ENCODE measurements at places on chromosomes 3 and 15. TPM values are rescaled to one million over a fixed set of nuclear protein-coding genes. Genes with fewer than 3 reads are reported as not detected.

The ARPP21 gene
- not detected for total RNA-seq

The CFAP100 gene
- total RNA-seq, result not detected

The RASL12 gene
- not detected for total RNA-seq

The ADGRG7 gene
- total RNA-seq, result not detected

The ALPK3 gene
- 0.54 TPM for total RNA-seq

DNA sequence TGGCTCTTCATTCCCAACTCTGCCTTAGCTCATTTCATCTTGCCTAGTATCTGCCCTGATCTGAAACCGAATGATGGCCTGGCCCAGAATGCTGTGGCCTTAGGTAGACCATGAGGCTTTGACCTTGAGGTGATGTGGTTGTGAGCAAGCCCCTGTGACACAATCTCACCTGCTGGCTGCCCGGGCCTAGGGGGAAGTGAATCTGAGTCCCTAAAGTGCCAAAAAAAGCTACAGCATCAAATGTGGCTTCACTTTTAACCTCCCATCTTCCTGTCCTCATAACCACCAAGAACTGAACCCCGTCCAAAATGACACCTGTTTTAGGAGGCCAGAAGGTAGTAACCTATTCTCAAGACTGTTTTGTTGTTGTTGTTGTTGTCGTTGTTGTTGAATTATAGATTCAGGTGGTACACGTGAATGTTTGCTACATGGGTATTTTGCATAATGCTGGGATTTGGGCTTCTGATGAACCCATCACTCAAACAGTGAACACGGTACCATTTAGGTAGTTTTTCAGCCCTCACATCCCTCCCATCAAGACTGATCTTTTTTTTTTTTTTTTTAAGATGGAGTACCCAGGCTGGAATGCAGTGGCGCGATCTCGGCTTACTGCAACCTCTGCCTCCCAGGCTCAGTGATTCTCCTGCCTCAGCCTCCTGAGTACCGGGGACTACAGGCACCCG, 54.6 kb downstream of the MCCC1 start:
- DNase-seq, result no peak

DNA sequence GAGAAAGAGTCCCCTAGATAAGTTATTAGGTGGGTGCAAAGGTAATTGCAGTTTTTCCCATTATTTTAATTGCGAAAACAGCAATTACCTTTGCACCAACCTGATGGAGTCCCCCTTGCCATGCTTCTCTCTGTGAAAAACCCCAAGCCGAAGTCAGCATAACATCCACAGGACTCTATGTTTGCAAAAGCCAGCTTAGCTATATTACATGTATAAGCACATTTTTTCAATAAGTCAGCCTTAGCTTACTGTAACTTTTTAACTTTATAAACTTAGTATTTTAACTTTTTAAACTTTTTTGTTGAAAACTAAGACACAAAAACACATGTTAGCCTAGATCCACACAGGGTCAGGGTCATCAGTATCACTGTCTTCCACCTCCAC, 21.4 kb upstream of the MUC20 start:
- DNase-seq, result no peak

- no peak for DNase-seq
Observed at GRCh38 chr3:141292356-141293058, 60.9 kb downstream of the PXYLP1 start.

GRCh38 chr15:40762919-40763800, 708 bp upstream of the GCHFR start:
- peak; percentile 47 for DNase-seq

- no peak for DNase-seq
Observed at GRCh38 chr15:67080118-67080899, 14.9 kb downstream of the SMAD3 start.

GRCh38 chr3:53044371-53044710, 1.5 kb downstream of the SFMBT1 start:
- no peak for DNase-seq

DNA sequence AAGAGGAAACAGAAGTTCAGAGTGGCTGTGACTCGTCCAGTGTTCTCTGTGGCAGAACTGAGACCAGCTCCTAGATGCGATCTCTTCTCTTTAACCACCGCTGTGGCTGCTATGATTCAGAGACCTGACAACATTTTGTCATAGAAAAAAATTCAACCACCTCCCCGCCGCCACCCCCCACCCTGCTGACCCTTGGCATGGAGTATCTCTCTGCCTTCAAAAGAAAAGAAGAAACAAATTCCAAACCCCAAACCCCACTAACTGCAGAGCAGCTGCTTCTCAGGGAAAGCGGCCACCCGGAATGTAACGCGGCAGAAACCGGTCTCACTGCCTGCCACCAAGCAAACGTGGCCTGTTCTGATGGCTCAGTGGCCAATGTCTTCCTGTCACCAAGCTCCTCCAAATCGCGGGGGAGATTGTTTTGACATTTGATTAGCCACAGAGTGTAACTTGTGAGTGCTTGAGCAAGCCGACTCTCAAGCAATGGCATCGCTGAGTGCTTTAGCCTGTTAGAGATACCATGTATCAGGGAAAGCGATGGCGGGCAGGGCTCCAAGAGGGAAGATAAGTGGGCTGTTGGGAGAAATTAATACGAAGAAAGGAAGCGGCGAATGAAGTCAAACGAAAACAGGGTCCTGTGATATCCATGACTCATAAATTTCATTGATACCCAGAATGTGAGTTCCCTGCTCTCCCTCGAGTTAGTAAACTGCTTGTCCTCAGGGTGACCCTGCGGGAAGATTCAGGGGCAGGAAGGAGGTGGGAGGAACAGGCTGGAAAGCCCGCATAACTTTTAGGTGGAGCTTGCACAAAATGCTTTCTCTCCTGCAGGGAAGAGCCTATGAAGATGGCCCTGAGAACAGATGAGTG, 44.8 kb upstream of the TLE3 start:
- DNase-seq, result peak; percentile 62

DNA sequence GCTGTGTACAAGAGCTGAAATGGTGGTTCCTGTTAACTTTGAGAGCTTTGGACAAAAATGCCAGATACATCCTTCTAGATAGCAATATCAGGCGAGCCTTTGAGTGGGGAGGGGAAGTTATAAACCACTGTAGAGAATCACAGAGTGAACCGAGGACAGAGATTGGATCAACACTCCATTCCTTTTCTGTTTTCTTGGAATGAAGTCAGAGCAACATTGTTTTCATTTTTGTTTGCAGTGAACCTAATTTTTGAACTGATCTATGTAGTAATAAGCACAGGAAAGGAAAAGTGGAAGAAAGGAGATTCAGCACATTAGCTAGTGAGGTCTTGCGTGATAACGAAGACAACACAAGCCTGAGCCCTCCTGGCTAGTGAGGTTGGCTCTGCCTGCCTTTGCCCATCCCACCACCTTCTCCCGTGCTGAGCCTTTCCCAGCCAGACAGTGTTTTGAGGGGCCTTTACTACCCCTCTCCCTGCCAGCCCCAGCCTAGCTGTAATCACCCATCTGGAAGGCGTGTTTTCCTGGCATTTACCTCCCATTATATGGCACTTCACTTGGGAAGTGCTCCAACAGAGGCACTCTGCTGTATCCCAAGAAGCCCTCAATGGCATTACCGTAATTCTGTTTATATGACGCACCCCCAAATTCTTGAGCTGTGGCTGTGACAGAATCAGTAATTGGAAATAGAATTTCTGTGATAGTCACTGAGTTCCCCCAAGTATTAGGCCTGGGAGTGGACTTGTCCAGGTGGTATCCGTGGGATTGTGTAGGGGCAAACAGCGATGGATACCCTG, 129.8 kb downstream of the CACNA1D start:
- no peak for DNase-seq

DNA sequence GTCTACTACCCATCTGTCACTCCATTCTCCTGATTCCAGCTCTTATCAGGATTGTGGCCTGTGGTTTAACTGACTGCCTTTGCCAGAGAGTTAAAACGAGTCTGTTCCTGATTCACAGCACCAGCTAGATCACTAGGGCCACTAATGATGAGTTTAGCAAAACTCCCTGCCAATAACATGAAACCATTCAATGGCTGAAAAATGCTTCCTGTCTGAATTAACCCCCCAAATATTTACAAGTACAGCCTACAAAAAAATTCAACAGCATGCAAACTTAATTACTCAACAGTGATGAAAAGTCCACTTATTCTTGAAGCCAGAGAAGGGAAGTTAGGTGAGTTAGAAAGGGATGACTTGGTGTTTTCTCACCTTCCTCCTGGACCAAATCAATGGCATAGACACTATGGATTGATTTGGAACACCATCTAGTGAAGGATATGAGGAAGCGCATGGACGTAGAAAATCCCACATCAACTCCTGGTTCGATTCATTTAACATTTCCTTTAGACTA, 141.4 kb downstream of the TGFBR2 start:
- no peak for DNase-seq

DNA sequence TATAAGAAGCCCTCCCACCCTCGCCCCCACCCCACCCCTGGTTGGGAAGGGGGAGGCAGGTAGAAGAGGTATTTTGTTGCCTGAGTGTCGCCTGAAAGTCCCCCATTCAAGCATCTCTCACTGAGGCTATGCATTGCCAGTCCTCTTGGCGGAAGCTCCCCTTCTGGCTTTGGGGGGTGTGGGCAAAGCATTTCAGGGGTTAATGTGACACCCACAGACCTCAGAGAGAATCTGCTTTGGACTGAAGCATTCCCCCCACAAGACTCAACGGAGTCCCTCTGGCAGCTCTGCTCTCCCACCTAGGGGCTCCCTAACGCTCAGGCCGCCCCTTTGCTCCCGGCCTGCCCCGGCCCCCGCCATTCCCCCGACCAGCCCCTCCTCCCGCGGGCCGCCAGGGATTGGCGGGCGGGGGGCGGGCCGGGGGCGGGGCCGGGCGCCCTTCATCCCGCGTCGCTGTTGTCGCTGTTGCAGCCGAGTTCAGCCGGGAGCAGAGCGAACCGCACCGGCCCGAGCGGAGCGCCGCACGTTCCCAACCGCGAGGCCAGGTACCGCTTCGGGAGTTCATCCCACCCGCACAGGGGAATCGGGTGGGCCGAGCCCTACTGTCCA, at the start of gene SLC38A3:
Gene SLC38A3, plus strand, starts transcription at position 468 of the 609 bp plus-strand sequence. CDS start 8,929 bp downstream, outside the sequence.
- no peak for DNase-seq

GRCh38 chr15:80308002-80308401, 56.0 kb upstream of the CTXND1 start:
- DNase-seq, result no peak

GRCh38 chr3:115804713-115805119, 181.4 kb downstream of the GAP43 start:
- DNase-seq, result no peak

- no peak for DNase-seq
Observed at GRCh38 chr3:136021803-136022202, 56.3 kb downstream of the PPP2R3A start.

- DNase-seq, result no peak
Observed at GRCh38 chr15:77029166-77030047, 34.5 kb downstream of the PSTPIP1 start.

DNA sequence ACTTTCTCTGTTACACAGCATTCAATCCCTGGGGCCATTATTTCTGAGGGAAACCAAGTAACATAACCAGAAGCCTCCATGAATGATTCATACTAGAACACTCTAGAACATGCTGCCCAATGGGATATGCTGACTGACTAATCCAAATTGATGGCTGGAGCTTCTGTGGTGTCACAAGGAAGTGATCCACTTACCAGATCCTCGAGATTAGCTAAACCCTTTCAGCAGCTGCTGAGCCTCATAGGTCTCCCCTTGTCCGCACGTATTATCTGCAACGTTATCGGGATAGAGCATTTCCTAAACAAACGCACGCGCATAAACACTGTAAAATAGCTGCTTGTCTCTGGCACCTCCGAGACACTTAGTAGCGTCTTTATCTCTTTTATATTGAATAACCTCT, 61.2 kb upstream of the PROK2 start:
- DNase-seq, result no peak

GRCh38 chr15:92200891-92201290, 192.8 kb upstream of the ST8SIA2 start:
- no peak for DNase-seq

GRCh38 chr3:18789734-18790133, 358.6 kb upstream of the KCNH8 start:
- DNase-seq, result no peak

DNA sequence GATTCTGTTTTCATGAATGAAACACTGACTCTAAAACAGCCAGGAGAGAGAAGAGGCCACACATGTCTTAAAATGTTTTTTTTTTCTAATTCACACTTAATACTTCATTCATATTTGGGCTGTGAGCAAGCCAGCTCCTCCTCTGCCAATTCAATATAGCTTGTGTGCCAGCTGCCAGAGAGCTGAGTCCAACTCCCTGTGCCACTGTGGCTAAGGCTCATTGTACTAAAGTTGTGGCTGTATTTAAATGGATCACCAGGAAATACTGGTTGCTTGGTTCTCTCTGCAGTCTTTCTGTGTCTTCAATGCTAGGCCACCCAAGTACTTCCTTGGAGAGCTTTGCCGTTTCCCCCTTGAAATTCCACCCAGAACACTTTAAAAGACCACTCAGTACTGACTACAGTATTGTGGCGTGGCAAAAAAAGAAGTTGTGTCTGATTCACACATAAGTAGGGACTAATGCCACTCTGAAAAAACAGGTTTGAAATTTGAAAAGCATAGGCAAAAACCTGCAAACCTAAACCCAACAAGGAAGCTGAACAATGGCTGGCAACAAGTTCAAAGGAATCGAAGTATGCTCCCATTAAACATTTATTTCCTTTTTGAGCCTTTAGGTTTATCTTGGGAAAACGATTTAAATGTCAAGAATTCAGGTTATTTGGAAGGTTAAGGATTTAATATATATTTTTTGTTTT, 524.7 kb downstream of the DIPK2A start:
- no peak for DNase-seq

DNA sequence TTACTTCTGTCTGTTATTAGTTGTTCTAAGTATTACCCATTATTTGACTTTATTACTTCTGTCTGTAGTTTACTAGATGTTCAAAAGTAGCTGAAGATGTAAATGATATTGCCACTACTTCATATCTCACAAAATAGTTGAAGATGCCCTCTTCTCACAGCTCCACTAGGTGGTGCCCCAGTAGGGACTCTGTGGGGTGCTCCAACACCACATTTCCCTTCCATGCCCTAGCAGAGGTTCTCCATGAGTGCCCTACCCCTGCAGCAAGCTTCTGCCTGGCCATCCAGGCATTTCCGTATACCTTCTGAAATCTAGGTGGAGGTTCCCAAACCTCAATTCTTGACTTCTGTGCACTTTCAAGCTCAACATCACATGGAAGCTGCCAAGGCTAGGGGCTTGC, 80.8 kb downstream of the KCNH8 start:
- no peak for DNase-seq

DNA sequence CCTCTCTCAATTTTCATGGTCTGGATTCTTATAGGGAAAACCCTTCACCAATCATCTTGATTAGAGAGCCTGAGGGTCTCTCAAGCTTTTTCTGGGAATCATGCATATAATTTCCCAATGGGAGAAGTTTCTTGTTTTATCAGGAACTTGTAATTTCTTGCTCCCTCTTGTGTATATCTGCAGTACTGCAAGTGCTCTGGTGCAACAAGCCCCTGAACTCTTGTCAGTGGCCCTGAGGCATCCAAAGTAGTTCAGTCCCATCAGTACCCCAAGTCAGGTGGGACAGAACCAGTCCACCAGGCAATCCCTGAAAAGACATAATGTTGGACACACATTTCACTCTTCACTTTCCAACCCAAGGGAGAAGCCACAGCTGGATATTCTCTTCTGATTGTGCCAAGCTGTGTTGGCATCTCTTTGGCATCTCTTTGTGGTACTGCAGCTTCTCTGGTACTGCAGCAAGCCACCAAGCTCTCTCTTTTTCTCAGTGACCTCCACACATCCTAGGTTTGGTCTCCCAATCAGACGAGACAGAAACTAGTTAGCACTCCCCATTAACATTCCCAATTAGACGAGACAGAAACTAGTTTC, 214.5 kb downstream of the ZIC4 start:
- DNase-seq, result peak; percentile 2
